ENCODE measurements at places on chromosomes 13 and 19.

DNA sequence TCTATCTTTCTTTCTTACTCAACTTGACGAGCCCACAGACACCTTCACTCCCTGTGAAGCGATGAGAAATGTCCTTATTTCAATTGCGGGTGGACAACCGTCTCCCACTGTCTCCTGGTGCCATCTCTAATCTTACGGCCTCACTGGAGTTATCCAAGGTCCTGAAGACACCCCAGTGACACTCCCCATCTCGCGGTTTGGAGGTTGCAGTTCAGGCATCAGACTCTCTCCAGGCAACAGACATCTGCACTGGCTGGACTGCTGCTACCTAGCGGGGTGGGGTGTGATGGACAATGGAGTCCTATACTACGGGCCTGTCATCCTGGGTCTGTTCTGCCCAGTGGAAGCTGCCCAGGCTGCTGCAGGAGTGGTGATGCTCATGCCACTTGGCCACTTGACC lies 18.3 kb upstream of the IRS2 start:
- no peak for DNase-seq

- no peak for DNase-seq
Observed at GRCh38 chr13:76048675-76049375, 412.7 kb downstream of the LMO7 start.

- no peak for DNase-seq
Observed at GRCh38 chr13:36086117-36086516, 45.1 kb downstream of the DCLK1 start.

DNA sequence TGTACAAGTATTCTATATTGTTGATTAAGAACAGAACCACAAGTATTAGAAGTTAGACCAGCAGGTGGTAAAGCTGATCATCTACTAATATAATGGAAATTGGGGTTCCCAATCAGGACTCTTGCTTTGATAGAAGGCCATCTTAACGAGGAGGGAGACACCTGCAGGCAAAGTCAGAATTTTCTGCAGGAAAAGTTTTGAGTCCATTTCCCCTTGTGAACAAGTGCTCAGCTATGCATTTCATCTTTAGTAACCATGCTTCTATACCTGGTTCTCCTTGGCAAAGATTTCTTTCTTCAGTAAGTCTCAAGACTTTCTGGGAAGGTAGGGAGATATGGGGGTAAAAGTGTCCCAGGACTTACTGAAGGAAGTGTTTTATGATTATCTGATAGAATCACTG lies 36.1 kb upstream of the USPL1 start:
- DNase-seq, result peak; percentile 40

DNA sequence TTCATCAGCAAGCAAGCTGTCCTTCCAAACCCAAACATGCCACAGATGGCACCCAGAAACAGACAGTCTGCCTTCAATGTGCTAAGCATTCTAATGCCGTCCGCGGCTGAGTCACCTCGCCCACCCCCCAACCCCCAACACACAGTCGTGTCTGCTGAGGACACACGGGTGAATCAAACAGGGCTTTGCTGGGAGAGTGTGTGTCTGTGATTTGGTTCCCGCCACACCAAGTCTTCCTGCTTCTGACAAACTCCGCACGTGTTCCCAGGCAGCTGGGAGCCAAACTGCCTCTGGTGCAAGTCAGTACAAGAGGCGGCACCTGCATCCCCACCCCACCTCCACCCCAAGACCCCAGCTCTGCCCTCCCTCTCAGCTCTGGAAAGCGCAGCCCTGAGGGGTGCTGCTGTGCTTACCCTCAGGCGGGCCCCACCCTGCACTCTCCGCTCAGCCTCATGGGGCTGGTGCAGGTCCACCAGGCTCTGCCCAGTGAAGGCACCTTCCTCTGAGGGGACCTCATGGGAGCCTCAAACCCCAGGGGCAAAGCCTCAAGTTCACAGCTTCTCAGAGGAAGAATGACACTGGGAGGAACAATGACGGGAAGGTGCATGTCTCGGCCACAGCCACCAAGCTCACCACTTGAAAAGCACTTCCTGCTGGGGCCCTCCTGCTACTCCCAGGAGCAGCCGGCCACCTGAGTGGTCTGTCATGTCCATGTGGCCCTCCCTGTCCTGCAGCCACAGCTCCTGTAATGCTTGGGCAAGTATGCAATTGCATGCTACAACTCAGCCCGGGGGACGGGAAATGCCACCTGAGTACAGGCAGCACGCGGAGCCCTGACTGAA lies 15.0 kb upstream of the SLC35E1 start:
- DNase-seq, result peak; percentile 60

- DNase-seq, result no peak
Observed at GRCh38 chr13:28864544-28864943, 44.4 kb downstream of the MTUS2 start.

GRCh38 chr13:94261163-94261562 lies 218.3 kb downstream of the DCT start:
- DNase-seq, result no peak

DNA sequence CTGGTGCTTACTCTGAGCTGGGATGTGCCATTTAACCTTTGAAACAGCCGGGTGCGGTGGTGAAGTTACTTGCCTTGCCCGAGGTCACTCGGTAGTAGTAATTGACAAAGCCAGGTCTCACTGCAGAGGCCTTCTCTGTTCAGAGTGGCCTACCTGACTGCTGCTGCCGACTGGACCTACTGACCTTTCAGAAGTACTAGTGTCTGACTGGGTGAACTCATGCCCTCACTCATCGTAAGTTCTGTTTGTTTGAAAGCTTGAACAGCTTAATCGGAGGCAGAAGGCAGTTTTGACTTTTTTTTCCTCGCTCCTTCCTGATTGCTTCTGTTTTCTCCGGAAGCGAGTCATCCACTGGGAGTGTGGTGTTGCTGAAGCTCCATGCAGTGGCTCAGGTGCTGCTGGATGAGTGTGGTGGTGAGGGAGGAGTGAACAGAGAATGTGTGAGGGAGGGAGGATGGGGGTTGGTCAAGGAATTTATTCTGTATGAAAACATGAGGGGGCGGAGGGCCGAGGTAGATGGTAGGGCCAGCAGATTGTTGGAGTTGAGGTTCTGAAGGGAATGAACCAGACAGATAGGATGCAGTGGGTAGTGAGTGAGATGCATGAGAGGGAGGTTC lies 2.7 kb downstream of the SPINT2 start:
- DNase-seq, result peak; percentile 44

Data from fibroblast of villous mesenchyme (primary cell).